DMS79 (cell line): ENCODE measurements at places on chromosomes 2 and 18.

DNA sequence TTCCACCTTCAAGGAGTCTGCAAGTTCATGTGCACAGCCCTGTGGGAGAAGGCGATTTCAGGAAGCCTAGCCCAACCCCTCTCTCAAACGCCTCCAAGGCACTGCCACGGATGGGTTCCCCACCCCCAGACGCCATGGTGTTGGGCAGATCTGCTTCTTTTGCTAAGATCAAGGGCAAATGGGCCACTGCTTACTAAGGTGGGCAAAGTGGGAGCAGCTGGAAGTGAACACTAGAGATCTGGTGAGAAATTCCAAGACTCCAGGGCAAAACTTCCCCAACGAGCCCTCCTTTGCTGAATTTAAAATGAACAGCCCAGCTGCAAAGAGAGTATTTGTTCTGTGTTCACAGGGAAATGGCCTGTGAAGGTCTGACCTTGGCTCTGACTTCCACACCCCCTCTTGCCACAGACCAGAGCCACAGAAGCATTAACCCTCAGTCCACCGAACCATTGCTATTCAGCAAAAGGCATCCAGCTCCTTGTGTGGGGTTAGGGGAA is 45.1 kb upstream of the ZBTB7C start:
- DNase-seq = no peak

DNA sequence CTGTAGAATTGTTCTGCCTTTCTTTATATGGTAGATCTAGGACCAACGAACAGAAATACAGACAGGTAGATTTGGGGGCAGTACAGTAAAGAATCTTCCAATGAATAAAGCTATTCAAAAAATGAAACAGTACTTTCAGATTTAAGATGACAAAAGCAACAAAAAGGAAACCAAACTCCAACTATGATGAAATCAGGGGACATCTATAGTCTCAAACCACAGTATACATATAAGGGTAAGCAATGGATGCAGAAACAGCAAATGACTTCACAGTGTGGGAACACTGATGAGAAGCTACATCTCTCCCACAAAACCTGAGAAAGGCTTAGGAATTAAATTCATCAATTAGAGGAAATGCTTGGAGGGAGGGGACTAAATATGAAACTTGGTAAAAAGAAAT is 202.5 kb downstream of the CTNNA2 start:
- DNase-seq = no peak

DNA sequence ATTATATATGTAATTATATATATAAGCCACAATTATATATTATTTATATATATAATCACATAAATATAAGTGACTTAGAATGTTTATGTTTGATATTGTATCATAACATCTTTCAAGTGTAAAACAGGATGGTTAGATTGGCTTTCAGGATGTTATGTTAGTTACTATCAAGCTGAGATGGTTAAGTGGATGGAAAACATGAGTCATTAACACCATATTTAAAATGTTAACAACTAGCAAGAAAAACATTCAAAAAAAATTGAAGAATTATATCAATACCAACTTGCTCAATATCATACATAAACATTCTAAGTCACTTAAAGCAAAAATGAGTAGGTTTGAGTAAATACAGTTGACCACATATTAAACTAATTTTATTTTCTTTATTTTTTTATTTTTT is 21.8 kb upstream of the RAB27B start:
- DNase-seq = no peak

DNA sequence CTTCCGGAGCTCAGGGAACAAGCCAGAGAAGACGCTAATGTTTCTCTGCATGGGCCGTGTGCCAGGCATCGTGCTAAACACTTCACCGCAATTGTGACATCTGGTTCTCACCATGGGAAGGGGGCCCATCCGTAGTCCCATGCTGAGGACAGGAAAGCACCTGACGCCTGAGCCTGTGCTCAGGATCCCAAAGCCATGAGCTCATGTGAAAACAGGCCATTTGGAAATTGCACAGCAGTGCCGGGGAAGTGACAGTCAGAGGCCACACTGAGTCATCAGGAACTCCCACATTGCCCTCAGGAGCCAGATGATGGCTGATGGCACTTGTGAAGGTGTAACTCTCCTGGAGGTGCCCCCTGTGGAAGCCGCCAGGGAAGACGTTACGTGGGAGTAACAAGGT is 141.0 kb downstream of the INHBB start:
- no peak for DNase-seq

DNA sequence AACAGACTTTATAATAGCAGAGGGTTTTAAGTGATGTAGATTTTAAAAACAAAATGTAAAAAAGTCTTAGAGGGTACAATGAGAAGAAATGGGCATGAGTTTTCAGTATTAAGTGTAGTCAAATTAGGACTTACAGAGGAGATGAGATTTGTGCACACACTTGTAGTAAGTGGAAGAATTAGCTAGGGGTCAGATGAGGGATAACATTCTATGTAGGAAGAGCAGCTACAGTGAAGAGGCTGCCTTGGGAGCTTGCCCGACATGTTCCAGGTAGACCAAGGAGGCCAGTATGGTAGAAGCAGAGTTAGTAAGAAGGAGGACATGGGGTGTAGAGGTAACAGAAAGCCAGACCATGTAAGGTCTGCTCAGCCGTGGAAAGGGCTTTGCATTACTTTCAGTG is 189.2 kb upstream of the DSEL start:
- no peak for DNase-seq
